ENCODE measurements at places on chromosomes 7 and 10.

GRCh38 chr10:103852189-103852711 lies 3.1 kb downstream of the SH3PXD2A start:
- DNase-seq = peak; percentile 41

- DNase-seq = no peak
Measured at GRCh38 chr7:184294-185264, 7.8 kb upstream of the FAM20C start.

DNA sequence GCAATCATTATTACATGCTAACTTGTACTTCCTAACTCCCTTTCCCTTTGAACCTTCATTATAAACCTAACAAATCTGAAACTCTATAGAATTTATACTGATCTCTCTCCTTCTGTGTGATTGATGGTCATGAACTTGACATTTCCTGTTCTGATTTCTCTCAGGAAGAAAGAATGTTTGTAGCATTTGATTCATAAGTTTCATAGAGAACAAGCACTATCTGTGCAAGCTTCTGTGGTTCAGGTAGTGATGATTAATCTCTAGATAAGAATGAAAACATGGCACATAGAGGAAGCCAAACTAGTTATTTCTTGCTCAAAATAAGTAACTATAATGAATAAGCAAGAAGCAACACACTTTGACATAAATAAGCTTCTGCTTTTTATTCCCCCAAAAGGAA lies 34.2 kb downstream of the TFPI2 start:
- DNase-seq = no peak

DNA sequence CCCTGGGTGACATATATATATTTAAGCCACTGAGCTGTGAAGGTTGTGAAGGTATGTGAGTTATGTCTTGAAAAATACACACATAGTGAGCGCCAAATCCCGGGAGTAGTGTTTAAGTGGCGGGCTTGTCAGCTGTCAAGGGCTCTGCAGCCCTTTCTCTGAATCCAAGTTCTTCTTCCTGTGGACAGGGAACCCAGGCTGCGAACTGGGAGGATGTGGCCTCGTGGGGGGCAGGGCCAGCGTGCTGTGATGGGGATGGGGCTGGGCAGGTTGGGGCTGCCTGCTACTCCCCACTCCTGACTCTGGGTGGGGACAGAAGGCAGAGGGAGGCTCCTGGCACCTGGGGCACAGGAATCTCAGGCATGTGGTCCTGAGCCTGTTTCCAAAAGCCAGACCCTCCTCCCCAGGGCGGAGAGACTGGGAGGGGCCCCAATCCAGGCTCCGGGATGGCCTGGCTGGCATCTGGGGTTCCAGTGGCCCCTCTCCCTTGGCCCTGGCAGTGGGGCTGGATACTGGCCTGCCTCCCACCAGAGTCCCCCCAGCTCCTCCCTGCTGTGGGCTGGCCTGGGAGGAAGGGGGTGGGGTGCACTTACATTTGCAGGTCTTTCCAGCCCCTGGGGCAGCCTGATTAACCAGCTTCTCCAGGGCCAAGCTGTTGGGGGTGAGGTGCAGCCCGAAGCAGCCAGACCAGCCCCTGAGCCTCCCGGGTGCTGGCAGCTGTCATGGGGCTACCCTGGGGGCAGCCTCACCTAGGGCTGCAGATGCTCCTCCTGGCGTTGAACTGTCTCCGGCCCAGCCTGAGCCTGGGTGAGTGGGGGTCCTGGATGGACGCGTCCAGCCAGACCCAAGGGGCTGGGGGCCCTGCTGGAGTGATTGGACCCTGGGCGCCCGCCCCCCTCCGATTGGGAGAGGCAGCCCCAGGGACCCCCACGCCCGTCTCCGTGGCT lies at the start of gene UPK3B:
Gene UPK3B, plus strand, starts transcription at position 622 of the 947 bp plus-strand sequence. Its CDS starts 101 bp downstream, at position 723.
- peak; percentile 38 for DNase-seq

- DNase-seq = no peak
Measured at GRCh38 chr10:114448897-114449296, 44.6 kb upstream of the AFAP1L2 start.

- DNase-seq = no peak
Measured at GRCh38 chr10:98318861-98319260, 50.9 kb upstream of the LOXL4 start.
